ENCODE measurements at places on chromosomes 1 and 21.

DNA sequence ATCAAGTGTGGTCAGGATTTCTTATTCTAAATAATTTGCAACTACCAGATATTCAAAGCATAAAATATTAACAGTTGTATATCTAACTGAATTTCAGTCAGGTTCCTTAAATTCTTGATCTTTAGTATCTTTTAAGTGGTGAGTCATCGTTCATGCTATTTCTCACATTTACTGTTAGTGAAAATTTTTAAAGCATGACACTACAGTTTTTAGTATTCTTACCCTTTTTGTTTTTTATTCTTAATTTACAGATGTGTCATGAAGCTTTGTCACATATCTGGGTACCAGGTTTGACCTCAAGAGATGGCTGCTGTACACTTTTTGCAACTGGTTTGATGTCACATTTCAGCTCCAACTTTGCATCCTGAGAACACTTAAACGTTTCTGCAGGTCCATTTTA, 12.7 kb downstream of the AKIRIN1 start:
- no peak for DNase-seq

DNA sequence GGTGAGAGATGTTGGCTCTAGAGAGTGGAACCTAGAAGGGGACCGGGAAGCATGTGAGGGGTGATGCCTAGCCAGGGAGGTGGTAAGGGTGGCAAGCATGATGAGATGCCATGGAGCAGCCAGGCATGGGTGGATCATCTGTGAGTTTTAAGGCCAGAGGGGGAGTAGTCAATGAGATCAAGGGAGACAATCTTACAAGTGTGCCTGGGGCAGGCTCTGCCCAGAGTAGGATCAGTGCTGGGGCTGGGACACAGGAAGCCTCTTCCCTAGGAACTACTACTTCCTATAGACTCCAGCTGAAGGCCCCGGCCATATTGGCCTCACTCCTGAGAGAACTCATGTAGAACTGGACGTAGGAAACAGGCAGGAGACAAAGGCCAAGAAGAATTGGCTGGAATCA, 192.4 kb upstream of the CSF3R start:
- DNase-seq, result no peak

GRCh38 chr1:22131875-22132486, 10.9 kb downstream of the WNT4 start:
- no peak for DNase-seq

DNA sequence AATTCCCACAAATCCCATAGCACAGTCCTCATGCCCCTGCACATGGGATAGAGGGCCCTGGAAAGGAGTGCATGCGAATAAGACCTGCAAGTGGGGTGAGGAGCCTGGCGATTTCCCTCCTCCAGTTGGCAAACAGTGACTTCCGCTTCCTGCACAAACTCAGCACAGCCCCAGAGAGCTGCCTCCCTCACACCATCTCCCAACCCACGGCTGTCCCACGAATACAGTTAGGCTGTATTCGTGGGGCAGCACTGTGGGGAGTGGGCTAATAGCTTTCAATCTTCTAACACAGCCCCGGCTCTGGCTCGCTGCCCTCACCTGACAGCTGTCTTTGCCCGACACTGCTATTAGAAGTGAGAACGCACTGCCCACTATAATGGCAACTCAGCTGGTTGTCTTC, 28.2 kb upstream of the CNTN2 start:
- DNase-seq, result no peak

DNA sequence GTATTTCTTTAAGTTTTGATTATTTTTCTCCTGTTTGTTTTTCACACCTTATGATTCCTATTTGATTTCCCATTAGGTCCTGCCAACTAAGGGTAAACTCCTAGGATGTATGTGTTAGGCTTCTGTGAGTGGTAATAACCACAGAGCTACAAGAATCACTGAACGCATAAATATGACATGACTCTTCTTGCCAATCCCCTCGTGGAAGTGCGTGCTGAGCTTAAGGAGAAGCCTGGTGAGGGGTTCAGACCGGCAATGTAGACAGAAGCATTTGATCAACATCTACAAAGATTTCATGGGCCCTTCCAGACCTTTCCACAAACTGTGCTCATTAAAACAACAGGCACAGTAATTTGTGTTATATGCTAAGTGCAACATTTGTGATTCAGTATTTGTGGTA, 273.8 kb upstream of the SNX7 start:
- no peak for DNase-seq

GRCh38 chr1:90067194-90067931, 72.5 kb downstream of the ZNF326 start:
- no peak for DNase-seq

GRCh38 chr1:245363461-245364200, 208.8 kb downstream of the KIF26B start:
- DNase-seq, result no peak

- no peak for DNase-seq
These were observed 43.5 kb downstream of the CHIA start for GRCh38 chr1:111334169-111334568.

DNA sequence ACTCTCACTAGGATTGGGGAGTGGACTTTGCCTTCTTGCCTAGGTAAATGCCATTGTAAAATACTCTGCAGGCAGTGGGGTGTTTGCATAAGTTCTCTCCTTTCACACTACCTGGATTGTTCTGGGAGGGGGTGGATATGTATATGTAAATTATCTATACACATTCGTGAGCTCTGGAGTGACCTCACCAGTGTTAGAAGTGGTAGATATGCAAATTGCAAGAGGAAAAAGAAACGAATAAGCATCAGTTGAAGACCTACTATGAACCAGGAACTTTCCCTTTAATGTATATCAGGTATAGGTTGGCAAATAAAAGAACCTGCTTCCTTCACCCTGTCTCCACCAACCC, 1.5 kb upstream of the ARHGEF11 start:
- no peak for DNase-seq

DNA sequence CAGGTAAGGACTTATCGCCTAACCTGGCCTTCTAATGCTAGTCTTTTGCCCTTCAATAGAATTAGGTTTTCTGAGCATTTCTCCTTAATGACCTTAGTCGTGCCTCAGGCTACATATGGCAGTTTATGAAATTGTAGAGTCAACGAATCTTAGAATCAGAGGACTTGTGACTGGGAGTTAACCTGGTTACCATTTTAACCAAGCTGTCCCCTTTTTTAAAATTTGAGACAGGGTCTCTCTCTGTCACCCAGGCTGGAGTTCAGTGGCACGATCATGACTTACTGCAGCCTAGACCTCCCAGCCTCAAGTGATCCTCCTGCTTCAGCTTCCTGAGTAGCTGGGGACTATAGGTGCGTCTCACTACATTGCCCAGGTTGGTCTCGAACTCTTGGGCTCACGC, 53.5 kb upstream of the DMRTB1 start:
- DNase-seq, result no peak

DNA sequence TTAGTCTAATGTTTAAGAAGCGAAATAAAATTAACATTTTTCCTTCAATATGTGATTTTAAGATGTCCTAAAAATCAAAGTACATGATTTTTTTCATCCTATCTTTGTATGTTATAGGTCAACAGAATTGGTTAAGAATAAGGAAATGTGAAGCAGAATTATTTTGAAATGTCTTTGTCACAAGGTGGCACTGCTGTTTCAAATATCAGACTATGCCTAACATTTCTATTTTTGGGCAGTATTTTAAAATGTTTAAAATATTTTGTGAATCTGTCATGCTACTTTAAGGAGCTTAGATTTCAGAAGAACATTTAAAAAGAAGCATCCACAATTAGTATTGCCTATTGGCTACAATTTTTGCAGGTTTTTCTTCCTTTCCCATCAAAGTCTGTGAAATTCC, 38.7 kb downstream of the AMY1C start:
- DNase-seq, result no peak

- no peak for DNase-seq
These were observed 9.8 kb downstream of the COL8A2 start for GRCh38 chr1:36115200-36115669.

DNA sequence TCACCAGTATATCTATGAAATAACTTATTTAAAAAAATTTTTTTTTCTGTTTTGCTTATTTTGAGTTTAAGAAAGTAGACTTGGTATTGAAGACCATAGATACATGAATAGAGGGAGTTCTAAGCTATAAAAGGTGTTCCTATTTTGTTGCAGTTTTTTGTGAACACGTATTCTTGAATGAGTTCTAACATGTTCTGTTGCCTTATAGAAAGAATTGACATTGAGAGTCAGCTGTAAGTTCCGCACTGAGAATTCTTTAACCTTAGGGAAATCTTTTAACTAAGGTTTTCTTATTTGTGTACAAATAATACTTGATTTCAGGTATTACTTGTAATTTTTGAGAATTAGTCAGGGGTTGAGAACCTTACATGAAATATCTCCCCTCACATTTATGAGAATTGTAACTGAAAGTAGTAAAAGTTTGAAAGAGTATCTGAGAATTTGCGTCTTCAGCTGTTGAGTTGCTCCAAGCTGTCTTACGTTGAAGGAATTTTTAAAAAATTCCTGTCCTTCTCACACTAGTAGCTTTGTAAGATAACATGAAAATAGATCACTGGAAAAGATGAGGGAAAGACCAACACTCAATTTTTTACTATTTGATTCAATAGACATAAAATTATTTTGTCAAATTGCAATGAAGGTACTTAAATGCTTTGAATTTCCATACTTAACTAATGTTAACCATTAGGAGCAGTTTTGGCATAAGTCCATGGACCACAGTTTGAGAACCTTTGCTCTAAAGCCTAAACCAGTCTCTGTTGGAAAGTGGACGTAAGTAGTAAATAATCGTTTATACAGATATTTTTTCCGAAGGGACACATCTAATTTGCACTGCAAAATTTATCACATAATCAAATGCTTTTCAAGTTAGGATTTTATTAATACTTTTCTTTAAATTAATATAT, 3.8 kb downstream of the DR1 start:
- no peak for DNase-seq

- no peak for DNase-seq
These were observed 219.2 kb downstream of the PTPRC start for GRCh38 chr1:198858033-198858432.

GRCh38 chr1:184950906-184951305, 23.4 kb downstream of the NIBAN1 start:
- no peak for DNase-seq

GRCh38 chr1:41874903-41875411, 43.8 kb downstream of the HIVEP3 start:
- no peak for DNase-seq

- peak; percentile 52 for DNase-seq
These were observed 7.4 kb downstream of the HYI start for GRCh38 chr1:43446388-43446740.

DNA sequence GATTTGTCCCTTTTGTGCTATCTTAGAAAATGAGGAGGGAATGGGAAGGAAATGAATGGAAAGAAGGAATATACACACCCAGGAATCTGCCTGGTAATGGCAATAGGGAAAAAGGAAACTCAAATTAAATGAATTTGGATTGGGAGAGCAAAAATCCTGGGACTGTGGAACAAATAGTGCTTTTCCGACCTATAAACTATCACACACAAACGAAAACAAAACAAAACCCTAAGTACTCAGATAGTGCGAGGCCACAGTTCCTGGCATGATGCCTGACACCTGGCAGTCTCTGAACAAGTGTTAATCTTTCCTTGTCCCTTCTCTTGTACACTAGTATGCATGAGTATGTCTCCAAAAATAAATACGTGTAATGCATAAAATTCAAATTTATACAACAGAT, 319.8 kb upstream of the SPAG17 start:
- no peak for DNase-seq

DNA sequence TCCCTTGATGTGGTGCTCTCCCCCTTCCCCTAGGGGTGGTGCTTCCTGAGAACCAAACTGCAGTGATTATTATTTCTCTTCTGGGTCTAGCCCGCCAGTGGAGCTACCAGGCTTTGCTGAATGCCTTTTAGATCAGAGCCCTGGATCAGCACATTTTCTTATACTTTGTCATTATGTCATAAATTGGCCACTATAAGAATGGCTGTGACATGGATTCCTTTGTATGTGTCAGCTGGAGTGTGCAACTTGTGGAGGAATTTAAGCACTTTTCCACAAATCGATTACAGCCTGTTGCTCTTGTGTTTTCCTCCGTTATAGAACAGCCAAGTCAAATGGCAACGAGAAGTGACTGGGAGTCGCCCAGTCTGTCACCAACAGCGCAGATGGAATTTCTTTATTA, 273.3 kb downstream of the DUSP10 start:
- DNase-seq, result no peak

DNA sequence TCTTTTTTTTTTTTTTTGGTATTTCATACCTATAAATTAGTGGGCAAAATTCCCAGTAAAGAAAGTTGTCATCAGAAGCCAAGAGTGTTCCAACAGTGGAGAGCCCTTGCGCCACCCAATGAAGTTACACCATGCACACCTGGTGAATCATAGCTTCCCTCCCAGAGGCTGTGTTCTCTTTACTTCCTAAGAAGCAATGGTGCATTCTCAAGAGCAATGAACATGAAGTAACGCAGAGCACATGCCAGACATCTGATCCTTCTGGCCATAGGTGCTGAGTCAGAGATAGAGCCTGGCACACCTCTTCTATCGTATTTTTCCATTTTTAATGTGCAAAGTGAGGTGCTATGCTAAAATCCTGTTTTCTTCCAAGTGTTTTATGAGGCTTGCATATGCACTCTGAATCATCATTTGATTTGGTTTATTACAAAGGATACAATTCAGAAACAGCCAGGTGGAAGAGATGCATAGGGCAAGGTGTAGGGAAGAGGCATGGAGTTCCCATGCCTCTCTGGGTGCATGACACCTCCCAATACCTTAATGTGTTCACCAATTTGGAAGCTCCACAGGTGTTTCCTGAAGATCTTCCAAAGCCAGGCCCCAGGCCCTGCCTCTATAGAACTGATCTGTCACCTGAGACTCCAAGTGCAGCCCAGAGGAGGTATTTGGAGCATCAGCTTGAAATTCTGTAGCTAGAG, 408.0 kb downstream of the SIPA1L2 start:
- DNase-seq, result peak; percentile 76

DNA sequence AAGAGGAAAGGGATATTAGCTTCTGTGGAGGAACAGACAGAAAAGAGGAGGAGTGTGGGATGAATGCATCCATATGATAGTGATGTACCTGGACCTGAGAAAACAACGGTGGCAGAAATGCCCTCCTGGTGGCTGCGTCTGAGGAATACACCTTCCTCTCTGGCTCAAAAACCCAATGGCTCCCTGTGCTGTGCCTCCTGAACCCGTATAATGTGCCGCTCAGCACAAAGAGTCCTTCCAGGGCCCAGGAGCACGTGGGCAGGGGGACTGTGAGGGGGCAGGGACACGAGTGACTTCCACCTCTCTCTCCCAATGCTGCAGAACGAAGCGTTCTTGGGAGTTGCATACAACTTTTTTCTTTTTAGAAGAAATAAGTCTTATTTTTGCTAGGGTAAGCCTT, 31.2 kb downstream of the IRF2BP2 start:
- DNase-seq, result no peak

- DNase-seq, result no peak
These were observed 104.0 kb downstream of the GDAP2 start for GRCh38 chr1:117825414-117825813.

DNA sequence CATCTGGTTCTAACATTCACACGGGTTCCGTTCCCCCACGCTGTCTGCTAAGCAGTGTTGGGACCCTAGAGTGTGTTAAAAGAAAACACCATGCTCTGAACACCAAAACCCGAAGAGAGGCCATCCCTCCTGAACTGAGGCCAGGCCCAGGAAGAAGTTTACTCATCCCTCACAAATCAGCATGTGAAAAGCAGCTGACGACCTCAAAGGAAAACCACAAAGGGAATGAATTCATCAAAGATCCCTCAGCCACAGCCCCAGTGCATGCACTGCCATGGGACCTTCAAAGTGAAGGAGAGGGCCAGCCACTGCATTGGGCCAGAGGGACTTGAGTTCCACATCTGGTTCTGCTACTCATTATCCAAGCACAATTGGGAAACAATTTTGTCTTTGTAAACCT, 7.0 kb upstream of the PSEN2 start:
- DNase-seq, result no peak
